ENCODE measurements at places on chromosomes 5 and 9. TPM values are rescaled to one million over a fixed set of nuclear protein-coding genes. Genes with fewer than 3 reads are reported as not detected.

The SCGB3A2 gene
- not detected for total RNA-seq

The TRIM36 gene
- total RNA-seq: 42.6 TPM

The IRX2 gene
- 15.4 TPM for total RNA-seq

The SET gene
- 1,683 TPM for total RNA-seq

The CTXN3 gene
- total RNA-seq: 0.09 TPM

The PCDHGA7 gene
- 1.1 TPM for total RNA-seq

The IFNA21 gene
- not detected for total RNA-seq

The HRCT1 gene
- total RNA-seq: not detected

The EFNA5 gene
- total RNA-seq: 105 TPM

The C1QTNF2 gene
- total RNA-seq: 0.06 TPM

The PCDHGB2 gene
- total RNA-seq: 2.1 TPM

DNA sequence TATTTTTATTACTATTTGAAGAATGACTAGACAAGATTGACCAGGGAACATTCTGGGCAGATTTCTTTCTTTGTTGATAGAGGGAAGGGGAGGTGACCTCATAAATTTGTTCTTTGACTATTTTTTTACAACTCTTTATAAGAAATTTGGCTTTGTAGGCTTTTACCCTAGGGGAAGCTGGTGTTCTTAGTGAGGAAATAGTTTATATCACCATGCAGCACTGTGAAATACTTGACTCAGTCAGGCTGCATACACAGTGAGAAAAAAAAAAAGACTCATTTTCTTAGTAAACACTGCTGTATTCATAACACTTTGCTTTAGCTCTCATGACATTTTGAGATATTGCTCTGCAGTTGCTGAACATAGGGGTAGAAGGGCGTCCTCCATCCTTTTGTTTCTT is 336.6 kb upstream of the PIK3R1 start:
- no peaks in the 10 kb centered on the region for H3K36me3 ChIP-seq
- no peak overlapping the region for H3K4me3 ChIP-seq
- H3K27me3 ChIP-seq: no peaks in the 10 kb centered on the region
- H3K4me1 ChIP-seq: peaks cover 10% of the 10 kb centered on the region
- no peak overlapping the region for H3K27ac ChIP-seq
- DNase-seq: no peak

DNA sequence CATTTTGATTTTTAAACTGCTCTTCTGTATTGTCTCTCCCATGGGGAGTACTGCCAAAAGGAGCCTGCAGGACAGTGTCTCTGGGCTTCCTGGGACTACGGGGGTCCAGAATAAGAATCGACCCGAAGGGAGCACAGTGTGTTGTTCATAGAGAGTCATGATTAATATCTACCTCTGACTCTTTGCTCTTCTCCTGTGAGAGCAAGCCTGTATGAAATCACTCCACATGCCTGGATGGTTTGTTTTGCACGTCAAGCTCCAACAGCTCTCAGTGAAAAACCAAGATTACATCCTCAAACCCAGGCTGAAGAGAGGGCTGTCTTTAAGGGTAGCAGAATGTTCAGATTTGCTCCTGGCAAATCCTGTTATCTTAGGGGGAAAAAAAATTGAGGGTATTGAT is 1860.0 kb upstream of the WWC1 start:
- peak overlapping the region; percentile 91 for H3K27ac ChIP-seq
- H3K36me3 ChIP-seq: no peaks in the 10 kb centered on the region
- H3K27me3 ChIP-seq: no peaks in the 10 kb centered on the region
- no peak overlapping the region for H3K4me3 ChIP-seq

DNA sequence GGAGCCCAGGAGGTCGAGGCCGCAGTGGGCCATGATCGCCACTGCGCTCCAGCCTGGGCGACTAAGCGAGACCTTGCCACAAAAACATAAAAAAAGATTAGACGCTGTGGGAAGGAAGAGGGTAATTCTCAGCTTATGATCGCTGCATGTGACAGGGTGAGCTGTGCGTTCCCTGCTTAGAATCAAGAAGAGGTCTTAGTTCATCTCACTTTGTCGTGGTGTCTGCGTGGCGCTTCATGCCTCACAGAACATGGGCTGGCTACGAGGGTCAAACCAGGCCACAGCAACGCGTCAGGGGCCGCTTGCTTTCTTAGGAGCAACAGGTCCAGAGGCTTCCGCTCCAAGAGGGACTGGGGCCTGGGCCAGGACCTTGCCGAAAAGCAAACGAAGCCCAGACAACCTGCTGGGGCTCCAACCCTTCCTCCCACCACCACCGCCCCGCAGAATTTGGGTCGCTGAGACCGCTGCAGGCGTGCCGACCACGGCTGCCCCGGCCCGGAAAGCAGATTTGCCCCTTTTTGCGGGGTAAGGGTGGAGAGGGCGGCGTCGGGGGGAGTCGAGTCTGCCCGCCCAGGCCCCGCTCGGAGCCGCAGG is 10.0 kb upstream of the GRIN1 start:
- peak; percentile 46 for DNase-seq
- H3K27me3 ChIP-seq: peaks cover 39% of the 10 kb centered on the region
- H3K4me1 ChIP-seq: peaks cover 7% of the 10 kb centered on the region
- H3K36me3 ChIP-seq: no peaks in the 10 kb centered on the region

GRCh38 chr9:137075275-137075775 is 2.0 kb upstream of the UAP1L1 start:
- H3K4me3 ChIP-seq: no peak overlapping the region
- no peak overlapping the region for H3K27ac ChIP-seq
- peaks cover 80% of the 10 kb centered on the region for H3K27me3 ChIP-seq
- H3K4me1 ChIP-seq: peaks cover 13% of the 10 kb centered on the region
- no peak for DNase-seq

- no peak overlapping the region for H3K27ac ChIP-seq
- H3K4me3 ChIP-seq: no peak overlapping the region
- H3K4me1 ChIP-seq: peaks cover 13% of the 10 kb centered on the region
- H3K27me3 ChIP-seq: no peaks in the 10 kb centered on the region
- H3K36me3 ChIP-seq: no peaks in the 10 kb centered on the region
Observed at GRCh38 chr5:145854651-145855258, 18.1 kb downstream of the GRXCR2 start.

DNA sequence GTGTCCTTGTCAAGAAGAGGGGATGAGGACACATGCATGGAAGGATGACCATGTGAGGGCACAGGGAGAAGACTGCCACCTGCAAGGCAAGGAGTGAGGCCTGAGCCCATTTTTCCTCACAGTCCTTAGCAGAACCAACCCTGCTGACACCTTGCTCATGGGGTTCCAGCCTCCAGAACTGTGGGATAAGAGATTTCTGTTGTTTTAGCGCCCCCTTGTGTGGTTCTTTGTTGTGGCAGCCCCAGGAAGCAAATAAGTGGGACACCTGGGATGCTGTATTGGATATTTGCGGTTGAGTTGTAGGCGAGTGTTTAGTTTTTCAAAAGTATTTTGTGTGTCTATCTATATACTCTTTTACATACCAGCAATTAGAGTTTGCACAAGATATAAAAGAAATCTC is 206.4 kb downstream of the NXNL2 start:
- H3K36me3 ChIP-seq: no peaks in the 10 kb centered on the region
- peak; percentile 31 for DNase-seq
- H3K4me3 ChIP-seq: no peak overlapping the region
- H3K4me1 ChIP-seq: peaks cover 16% of the 10 kb centered on the region

- H3K4me1 ChIP-seq: no peaks in the 10 kb centered on the region
- H3K36me3 ChIP-seq: no peaks in the 10 kb centered on the region
- no peak overlapping the region for H3K27ac ChIP-seq
- no peak for DNase-seq
- H3K27me3 ChIP-seq: no peaks in the 10 kb centered on the region
- no peak overlapping the region for H3K4me3 ChIP-seq
Observed at GRCh38 chr5:60822285-60822556, 21.8 kb downstream of the ELOVL7 start.

- H3K27me3 ChIP-seq: no peaks in the 10 kb centered on the region
- peaks cover 55% of the 10 kb centered on the region for H3K4me1 ChIP-seq
- DNase-seq: no peak
- H3K27ac ChIP-seq: no peak overlapping the region
- no peaks in the 10 kb centered on the region for H3K36me3 ChIP-seq
Observed at GRCh38 chr5:98942847-98943246, 14.0 kb upstream of the CHD1 start.

DNA sequence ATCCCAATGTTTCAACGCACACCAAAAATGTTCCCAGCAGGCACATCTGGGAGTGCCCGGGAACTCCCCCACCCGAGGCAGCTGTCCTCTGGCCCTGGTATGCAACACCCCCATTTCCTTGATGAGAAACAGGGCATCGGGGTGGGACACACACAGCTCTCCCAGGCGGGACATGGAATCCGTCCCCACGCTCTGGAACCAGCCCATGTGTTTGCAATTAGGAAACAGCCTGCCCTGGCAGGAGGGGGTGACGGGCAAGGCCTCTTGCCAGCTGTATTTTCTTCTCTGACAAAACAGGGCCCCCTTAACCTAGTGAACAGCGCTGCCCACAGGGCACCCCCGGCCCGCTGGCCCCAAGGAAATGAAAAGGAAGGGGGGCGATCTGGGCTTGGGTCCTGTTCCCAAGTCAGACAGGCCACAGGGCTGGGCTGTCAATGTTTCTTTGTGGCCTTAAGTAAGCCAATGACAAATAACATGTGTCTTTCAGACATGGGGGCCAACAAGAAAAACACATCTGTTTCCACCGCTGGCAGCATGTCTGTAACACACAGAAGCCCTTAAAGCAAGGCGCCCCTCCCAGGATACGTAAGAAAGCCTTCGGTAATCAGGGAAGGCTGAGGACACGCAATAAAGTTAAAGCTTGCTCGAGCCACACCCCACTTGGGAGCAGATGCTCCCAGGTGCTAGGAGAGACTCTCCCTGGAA is 125.3 kb downstream of the ROR2 start:
- H3K27me3 ChIP-seq: no peaks in the 10 kb centered on the region
- no peak overlapping the region for H3K27ac ChIP-seq
- DNase-seq: no peak
- H3K36me3 ChIP-seq: no peaks in the 10 kb centered on the region

- no peak overlapping the region for H3K27ac ChIP-seq
- no peak for DNase-seq
- H3K27me3 ChIP-seq: no peaks in the 10 kb centered on the region
- H3K4me3 ChIP-seq: no peak overlapping the region
- no peaks in the 10 kb centered on the region for H3K36me3 ChIP-seq
- no peaks in the 10 kb centered on the region for H3K4me1 ChIP-seq
Observed at GRCh38 chr5:108763222-108763916, 15.7 kb downstream of the FER start.

GRCh38 chr5:107566986-107567385 is 103.8 kb downstream of the EFNA5 start:
- H3K27me3 ChIP-seq: no peaks in the 10 kb centered on the region
- peaks cover 79% of the 10 kb centered on the region for H3K4me1 ChIP-seq
- H3K27ac ChIP-seq: peak overlapping the region; percentile 0
- DNase-seq: no peak
- no peaks in the 10 kb centered on the region for H3K36me3 ChIP-seq

DNA sequence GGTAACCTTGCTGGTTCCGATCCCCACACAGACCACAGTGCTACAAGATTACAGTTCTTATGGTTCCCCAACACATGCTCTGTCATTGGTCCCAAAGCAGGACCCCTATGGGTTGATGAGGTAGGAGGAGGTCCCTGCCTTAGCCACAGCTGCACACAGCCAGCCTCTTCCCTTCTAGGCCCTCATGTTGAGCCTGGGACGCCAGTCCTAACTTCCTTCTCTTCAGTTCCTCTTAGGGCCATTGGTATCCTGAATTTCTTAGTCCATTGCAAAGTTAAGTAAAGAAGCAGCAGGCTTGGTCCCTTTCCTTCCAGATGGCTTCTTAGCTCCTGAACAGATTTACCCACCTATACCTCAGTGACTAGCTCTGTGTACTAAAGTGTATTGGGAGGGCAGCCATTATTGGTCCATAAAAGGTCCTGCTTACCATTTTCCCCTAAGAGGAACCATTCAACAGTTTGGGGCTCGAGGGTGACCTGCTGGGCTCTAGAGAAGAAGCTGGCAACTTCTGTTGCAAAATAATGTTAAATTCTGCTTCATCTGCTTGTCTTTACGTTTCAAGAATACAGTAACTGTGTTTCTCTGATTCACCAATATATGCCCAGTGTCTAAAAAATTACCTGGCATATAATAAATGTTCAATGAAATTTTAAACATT is 50.2 kb downstream of the PDCD1LG2 start:
- H3K4me3 ChIP-seq: no peak overlapping the region
- H3K27me3 ChIP-seq: no peaks in the 10 kb centered on the region
- no peak for DNase-seq
- H3K36me3 ChIP-seq: no peaks in the 10 kb centered on the region

DNA sequence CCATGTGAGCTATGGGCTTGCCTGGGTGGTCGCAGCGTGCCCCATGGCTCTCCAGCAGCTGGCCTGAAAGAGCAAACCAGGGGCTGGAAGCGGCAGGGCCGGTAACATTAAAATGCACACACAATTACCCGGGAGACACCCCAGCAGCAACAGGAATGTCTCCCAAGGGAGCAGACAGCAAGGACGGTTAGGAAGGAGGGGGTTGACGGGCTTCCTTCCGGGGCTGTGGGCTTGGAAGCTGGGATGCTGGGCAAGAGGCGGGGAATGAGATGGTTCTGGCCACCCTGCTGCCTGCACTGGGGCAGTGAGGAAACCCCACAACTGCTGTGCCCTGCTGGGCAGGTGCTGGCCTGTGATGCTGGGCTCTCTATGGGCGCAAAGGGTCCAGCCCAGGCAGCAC is 71.8 kb upstream of the ADAMTS2 start:
- H3K27me3 ChIP-seq: no peaks in the 10 kb centered on the region
- H3K36me3 ChIP-seq: no peaks in the 10 kb centered on the region

- H3K36me3 ChIP-seq: no peaks in the 10 kb centered on the region
- no peak for DNase-seq
- no peaks in the 10 kb centered on the region for H3K27me3 ChIP-seq
- H3K27ac ChIP-seq: no peak overlapping the region
- no peak overlapping the region for H3K4me3 ChIP-seq
Observed at GRCh38 chr9:136013524-136014034, 52.4 kb upstream of the UBAC1 start.

DNA sequence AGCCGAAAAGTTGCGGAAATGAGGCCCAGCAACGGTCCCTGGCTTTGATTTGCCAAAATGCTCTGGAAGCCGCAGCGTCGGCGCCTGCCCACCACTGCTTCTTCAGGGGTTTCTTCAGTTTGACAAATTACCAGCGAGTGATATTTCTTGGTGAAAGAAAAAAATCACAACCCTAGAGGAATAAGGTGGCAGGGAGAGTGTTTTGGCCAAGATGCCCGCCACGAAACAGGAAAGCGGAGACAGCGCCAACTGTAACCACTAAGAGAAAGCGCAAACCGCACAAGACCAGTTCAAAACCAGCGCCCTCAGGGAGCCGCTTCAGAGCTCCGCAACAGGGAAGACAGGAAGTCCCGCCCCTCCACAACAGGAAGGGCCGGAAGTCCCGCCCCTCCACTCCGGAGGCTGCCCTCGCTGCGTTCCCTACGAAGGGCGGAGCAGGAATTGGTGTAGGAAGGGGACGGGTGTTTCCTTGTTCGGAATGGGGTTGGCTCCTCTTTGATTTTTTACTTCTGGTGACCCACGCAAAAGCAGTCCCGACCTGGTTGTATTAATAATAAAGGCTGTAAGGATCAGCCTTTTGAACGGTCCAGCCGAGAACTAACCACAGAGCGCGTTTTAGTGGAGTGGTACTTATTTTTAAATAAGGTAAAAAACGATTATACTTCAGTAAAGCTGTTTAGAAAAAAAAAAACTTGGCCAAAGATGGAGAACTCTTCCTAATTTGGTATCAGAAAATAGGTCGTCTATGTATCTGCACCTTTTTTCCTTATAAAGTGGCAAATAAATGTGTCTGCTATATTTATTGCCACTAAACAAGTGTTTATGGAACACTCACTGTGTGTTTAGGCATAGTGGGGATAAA is at the start of gene C5orf34:
Gene C5orf34 (minus strand): TSS at position 333 of the 862 bp plus-strand sequence. CDS start 5,809 bp downstream, outside the sequence.
- peak within 1 kb of the TSS; percentile 61 for H3K4me3 ChIP-seq
- peak; percentile 98 for DNase-seq
- H3K36me3 ChIP-seq: no peaks in the 10 kb centered on the region
- H3K27me3 ChIP-seq: no peaks in the 10 kb centered on the region

GRCh38 chr5:132688536-132689339 is 14.9 kb downstream of the IL4 start:
- H3K36me3 ChIP-seq: peaks cover 3% of the 10 kb centered on the region
- no peak for DNase-seq
- H3K4me3 ChIP-seq: no peak overlapping the region
- H3K27me3 ChIP-seq: no peaks in the 10 kb centered on the region
- H3K4me1 ChIP-seq: no peaks in the 10 kb centered on the region
